M059J (cell line): ENCODE measurements at places on chromosomes 4 and X. TPM values are rescaled to one million over a fixed set of nuclear protein-coding genes. Genes with fewer than 3 reads are reported as not detected.
A peak's percentile ranks its signal among the peaks of the same experiment; 100 is the strongest.

MBNL3 gene
- 3.0 and 4.7 TPM in 2 replicates for total RNA-seq

SHROOM3 gene
- 12.9 and 15.7 TPM in 2 replicates for total RNA-seq

DSPP gene
- total RNA-seq: not detected in 2 replicates

HHIP gene
- 0.17 and 2.8 TPM in 2 replicates for total RNA-seq

RHOXF1 gene
- total RNA-seq: not detected in 2 replicates

APLN gene
- total RNA-seq: 1.9 and 2.1 TPM in 2 replicates

SAGE1 gene
- not detected in 2 replicates for total RNA-seq

- DNase-seq: peak; percentile 4
These were observed 383.9 kb downstream of the RPA4 start for GRCh38 chrX:97267396-97268181.

DNA sequence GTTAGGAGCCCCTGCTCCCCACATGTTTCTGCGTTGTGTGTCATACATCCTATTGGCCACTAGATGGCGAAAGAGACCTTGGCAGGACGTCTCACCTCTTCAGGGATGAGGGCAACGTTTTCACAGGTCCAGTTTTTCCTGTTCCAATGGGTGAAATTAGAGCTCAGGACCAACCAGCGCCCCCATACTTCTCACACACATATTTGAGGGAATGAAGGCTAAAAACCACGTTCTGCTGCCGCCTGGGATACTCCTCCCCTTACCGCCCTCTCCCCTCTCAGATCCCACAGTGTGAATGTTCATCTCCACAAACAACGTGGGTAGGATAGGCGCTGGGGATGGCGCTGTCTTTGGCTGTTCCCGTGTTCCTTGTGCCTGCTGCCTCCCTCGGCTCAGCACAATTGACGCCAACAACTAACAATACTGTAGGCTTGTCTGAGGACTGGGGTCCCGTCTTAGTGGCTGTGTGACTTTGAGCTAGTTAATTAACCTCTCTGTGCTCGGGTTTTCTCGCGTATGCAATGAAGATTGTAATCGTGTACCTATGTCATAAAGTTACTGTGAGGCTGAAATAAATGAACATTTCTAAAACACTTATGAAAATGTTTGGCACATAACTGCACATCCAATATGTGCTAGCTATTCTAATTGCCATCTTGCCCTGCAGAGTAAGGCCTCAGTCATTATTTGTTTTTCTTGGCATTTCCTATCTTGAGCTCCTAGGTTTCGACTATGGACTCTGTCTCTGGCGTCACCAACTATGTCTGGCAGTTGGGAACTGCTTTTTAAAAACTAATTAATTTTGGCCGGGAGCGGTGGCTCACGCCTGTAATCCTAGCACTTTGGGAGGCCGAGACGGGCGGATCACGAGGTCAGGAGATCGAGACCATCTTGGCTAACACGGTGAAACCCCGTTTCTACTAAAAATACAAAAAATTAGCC is 181.3 kb upstream of the STK26 start:
- peak; percentile 81 for DNase-seq

GRCh38 chr4:188821500-188821899 is 682.3 kb downstream of the TRIML1 start:
- peak; percentile 11 for DNase-seq

DNA sequence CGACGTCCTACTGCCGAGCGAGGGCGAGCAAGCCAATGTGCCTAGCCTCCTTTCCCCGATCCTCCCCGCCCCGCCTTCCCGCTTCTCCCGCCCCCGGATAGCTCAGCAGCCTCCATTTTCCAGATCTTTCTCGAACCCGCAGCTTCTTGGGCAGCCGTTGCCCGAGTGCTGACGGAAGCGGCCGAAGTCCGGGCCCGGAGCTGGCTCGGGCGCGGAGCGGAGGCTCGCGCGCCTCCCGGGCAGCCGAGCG is 172 bp upstream of the HSPA4L start:
- peak; percentile 73 for DNase-seq

DNA sequence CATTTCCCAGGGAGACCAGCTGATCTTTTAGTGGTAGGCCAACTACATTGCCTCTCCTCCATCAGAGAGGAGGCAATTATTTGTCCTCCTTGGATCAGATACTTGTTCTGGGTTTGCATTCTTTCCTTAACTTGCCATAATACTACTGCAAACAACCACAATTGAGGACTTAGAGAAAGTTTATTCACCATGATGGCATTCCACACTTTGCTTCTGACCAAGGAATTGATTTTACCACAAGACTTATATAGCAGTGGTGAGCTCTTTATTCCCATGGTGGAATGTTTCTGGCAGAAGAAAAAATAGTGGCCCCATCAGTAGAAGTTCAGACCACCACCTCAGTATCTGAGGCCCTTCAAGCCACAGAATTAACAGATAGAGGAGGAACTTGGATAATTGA is 123.9 kb upstream of the PPP3CA start:
- DNase-seq: no peak

- DNase-seq: peak; percentile 66
These were observed 20.2 kb upstream of the CTSO start for GRCh38 chr4:155973639-155974475.

GRCh38 chrX:13235930-13236329 is 83.9 kb downstream of the ATXN3L start:
- DNase-seq: peak; percentile 16

DNA sequence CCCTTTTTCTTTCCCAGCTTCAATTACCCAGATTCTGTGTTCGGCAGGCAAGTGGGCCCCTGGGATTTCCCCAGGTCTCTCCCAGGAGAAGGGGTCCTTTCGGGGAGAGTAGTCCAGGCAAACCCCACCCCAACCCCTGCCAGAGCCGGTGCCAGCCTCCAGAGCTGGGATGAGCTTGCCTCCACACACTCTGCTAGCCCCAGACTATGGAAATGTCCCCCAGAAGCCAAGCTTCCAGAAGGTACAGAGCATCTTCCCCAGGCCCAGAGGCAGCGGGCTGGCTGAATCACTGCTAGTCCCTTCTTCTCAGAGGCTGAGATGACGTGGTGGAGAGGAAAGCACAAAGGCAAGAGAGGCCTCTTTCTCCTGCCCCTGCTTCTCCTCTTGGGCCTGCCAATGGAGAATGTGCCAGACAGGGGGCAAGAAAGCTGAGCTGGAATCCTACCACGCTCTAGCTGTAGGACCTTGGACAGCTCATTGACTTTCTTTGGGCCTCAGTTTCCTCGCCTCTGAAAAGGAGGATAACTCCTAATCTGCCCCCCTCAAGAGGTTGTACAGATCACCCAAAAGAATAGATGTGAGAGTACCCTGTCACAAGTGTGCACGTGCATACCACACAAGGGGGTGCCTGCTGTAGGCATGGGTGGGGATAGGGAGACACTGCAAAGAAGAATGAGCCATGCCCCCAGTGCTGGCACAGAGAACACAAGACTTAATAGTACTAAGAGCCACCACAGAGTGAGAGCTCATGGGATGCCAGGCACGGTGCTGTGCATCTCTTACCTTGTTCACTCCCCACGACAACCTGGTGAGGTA is 2.1 kb downstream of the SASH3 start:
- no peak for DNase-seq

DNA sequence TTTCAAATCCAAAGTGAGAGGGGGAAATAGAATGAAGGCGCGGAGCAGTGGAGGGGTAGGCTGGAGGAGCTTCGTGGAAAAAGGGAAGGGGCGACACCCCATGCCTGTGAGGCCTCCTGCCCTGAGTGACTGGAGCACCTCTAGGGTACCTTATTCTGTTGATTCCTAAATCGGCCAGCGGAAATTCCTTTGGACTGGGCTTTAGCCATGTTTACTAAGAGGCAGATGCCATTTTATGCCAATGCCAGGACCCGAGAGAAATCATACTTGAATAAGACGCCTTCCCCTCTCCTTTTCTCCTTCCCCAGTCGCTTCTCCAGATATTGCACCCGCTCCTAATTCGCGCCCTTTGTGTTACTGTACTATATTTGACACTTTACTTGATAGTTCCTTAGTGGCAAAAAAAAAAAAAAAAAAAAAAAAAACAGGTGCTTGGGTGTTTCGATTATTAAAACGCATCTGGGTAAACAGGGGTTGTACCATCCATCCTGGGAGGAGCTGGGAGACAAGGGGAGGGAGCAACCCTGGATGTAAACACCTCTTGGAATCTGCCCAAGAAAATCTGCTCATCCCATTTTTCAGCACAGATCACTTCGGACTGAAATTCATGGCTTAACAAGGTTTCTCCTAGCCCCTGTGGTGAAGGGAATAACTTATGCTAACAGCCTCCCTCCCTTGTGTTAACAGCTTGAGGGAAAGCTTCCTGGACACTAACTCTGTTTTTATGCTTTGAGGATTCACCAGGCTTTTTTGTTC is 1.5 kb downstream of the BMP3 start:
- DNase-seq: no peak

GRCh38 chr4:16264798-16265197 is 38.5 kb upstream of the TAPT1 start:
- peak; percentile 62 for DNase-seq

- DNase-seq: peak; percentile 57
These were observed 882 bp downstream of the MRFAP1 start for GRCh38 chr4:6641164-6641970.

- no peak for DNase-seq
These were observed 80.1 kb upstream of the UCP1 start for GRCh38 chr4:140648716-140649308.

GRCh38 chr4:169664615-169665014 is 44.2 kb downstream of the CLCN3 start:
- DNase-seq: peak; percentile 2

DNA sequence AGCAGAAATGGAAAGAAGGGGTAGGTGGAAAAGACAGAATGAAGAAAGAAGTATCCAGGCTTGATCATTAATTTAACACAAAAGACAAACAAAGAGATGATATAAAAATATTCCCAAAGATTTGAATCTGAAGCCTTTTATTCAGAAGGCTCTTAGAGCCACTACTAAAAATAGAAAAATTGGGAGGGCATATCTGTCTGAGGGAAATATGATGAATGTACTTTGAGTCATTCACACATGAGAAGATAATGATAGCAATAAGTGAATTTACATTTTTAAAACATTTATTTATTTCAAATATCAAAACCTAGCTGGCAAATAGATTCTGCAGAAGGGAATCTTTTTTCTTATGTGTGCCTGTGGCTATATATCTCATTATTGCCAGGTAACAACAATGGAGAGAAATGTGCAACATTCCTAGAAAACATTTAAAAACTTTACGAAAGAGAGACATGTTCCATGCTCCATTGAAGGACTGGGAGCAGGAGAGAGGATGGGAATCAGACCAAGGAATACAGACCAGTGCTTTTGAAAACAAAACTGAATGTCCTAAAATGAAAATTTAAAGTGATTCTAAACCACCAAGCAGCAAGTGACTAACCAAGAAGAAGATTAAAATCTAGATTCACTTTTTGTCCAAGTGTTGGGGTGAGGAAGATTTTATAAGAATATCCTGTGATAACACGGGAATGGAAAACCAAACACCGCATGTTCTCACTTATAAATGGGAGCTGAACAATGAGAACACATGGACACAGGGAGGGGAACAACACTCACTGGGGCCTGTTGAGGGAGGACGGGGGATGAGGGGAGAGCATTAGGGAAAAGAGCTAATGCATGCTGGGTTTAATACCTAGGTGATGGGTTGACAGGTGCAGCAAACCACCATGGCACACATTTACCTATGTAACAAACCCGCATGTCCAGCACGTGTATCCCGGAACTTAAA is 41.2 kb downstream of the ANXA5 start:
- no peak for DNase-seq

DNA sequence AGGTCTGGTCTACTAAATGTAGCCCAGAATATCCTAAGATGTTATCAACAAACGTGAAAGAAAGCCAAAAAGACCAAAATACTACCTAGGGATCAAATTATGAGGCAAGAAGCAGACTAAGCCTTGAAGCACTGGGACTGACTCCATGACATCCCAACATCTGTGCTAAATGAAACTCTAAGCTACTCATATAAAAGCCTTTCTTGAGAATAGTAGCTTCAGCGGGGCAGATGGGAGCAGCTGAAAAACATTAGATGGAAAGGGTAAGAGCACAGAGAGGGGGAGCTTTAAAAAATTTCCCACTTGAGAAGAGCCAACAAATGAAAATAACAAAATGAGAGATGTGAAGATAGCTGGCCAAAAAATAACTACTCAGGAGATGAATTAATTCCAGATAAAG is 81.7 kb downstream of the MAD2L1 start:
- no peak for DNase-seq

DNA sequence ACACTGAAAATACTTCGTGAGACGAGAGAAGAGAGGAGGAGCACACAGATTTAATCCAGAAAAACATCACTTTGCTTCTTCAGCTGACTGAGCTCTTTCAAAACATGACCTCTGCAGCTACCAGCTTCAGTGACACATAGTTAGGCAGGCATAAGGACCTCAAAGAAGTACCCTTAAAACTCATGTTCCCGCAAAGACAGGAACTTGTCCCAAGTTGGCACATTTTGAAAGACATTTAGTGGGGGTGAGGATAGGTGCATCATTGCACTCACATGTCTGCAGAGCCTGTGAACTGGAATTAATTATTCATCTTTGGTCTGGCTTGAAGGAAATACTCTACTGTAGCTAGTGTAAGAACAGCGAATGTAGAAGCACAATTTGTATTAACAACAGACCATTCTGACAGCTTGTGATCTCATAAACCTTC is 221.8 kb downstream of the MGST2 start:
- no peak for DNase-seq

- DNase-seq: no peak
These were observed 227.4 kb upstream of the ANKRD50 start for GRCh38 chr4:124939908-124940307.

DNA sequence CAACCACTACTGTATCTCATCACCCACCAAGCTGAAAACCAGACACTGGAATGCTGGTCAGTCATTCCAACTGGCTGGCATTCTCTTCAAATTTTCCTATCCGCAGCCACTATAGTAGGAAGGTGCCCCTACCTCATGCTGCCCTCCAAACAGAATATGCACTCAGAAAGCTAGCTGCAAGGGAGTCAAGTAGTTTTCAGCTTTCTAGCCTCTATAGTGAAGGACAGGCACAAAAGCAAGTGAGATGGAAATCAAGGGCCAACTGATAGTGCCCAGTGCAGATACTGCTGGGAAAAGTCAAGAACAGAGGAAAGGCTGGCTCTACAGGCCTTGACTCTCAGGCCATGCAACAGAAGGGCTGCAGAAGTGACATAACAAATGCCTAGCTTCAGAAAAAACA is 47.2 kb downstream of the BCOR start:
- no peak for DNase-seq

DNA sequence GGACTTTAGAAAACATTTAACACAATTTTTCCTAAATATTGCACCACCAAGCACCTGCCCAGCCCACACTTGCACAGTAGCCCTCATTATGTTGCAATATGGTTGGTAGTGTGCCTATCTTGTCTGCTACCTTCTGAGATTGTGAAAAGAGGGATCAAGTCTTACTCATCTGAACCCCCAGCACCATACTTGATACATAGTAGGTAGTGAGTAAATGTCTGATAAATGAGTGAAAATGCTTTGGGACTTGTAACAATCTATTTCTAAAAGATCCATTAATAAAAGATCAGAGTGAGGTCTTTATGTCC is 118.4 kb upstream of the MED14 start:
- no peak for DNase-seq

GRCh38 chrX:13654116-13654515 is 1.2 kb downstream of the TCEANC start:
- no peak for DNase-seq

DNA sequence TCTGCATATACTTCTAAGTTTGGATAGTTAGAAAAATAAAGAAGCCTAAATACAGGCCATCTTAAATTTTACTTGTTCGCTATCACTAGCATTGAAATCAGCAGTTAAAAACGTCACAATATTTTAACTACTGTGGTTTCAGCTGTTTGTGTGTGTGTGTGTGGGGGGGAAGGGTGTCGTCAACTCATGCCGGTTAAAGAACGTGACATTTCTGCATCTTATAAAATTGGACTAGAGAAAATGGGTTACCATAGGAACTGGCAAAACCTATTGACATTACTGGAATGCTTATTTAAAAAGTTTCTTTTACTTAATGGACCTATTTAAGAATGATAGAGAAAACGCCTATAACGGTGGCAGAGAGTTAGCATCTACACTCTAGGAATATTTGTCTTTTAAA is 1.2 kb upstream of the CNKSR2 start:
- no peak for DNase-seq
